ENCODE measurements at places on chromosomes 6 and 20. TPM values are rescaled to one million over a fixed set of nuclear protein-coding genes. Genes with fewer than 3 reads are reported as not detected.

GRCh38 chr20:8152183-8152582 lies 20.1 kb downstream of the PLCB1 start:
- H3K27me3 ChIP-seq = no peaks in the 10 kb centered on the region
- H3K4me3 ChIP-seq = no peak overlapping the region
- H3K4me1 ChIP-seq = peaks cover 53% of the 10 kb centered on the region

DNA sequence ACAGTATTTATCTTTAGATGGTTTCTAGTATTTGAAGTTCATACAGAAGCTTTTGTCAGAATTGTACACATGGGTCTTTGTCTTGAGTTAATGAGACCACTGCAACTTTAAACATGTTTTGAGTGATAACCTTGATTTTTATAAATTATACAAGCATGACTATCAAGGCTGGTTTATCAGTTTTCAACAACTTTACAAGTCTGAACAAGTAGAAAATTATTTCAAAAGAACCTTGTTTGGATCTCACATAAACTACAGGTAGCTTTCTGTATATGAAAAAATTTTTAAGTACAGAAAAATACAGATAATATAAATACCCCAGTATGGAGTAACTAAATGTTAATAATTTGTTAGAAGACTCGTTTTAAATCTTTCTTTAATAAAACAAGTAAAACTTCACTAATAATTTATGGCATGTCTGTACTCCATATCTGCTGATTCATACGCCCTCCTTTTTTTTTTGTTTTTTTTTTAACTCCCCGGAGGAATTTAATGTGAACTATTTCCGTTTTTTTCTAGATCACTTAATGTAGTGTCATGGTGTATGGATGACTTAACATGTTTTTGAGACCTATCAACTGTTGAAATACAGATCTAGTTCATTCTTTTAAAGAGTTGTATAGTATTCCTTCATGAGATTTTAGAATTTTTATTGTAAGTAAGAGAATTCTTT lies 18.3 kb downstream of the VAPB start:
- H3K36me3 ChIP-seq = peaks cover 4% of the 10 kb centered on the region
- H3K4me3 ChIP-seq = no peak overlapping the region
- no peaks in the 10 kb centered on the region for H3K27me3 ChIP-seq
- peaks cover 40% of the 10 kb centered on the region for H3K4me1 ChIP-seq

GRCh38 chr6:119157506-119157815 lies 79.0 kb upstream of the FAM184A start:
- no peak for DNase-seq
- H3K36me3 ChIP-seq = no peaks in the 10 kb centered on the region
- no peak overlapping the region for H3K27ac ChIP-seq
- no peaks in the 10 kb centered on the region for H3K4me1 ChIP-seq

- H3K4me3 ChIP-seq = no peak overlapping the region
- H3K27me3 ChIP-seq = no peaks in the 10 kb centered on the region
- H3K36me3 ChIP-seq = peaks cover 3% of the 10 kb centered on the region
- no peak for DNase-seq
- H3K27ac ChIP-seq = no peak overlapping the region
Measured at GRCh38 chr6:143271024-143271423, 179.5 kb downstream of the ADAT2 start.

- no peak overlapping the region for H3K4me3 ChIP-seq
- H3K27ac ChIP-seq = no peak overlapping the region
- no peaks in the 10 kb centered on the region for H3K36me3 ChIP-seq
- no peaks in the 10 kb centered on the region for H3K27me3 ChIP-seq
Measured at GRCh38 chr6:51737580-51738360, 349.6 kb downstream of the PKHD1 start.

GRCh38 chr6:3965071-3965718 lies 113.7 kb downstream of the FAM217A start:
- no peaks in the 10 kb centered on the region for H3K4me1 ChIP-seq
- H3K4me3 ChIP-seq = no peak overlapping the region
- no peak for DNase-seq
- H3K27ac ChIP-seq = no peak overlapping the region
- H3K36me3 ChIP-seq = no peaks in the 10 kb centered on the region

- H3K4me3 ChIP-seq = no peak overlapping the region
- peaks cover 6% of the 10 kb centered on the region for H3K36me3 ChIP-seq
- no peaks in the 10 kb centered on the region for H3K27me3 ChIP-seq
Measured at GRCh38 chr6:156791320-156791850, 14.2 kb downstream of the ARID1B start.

DNA sequence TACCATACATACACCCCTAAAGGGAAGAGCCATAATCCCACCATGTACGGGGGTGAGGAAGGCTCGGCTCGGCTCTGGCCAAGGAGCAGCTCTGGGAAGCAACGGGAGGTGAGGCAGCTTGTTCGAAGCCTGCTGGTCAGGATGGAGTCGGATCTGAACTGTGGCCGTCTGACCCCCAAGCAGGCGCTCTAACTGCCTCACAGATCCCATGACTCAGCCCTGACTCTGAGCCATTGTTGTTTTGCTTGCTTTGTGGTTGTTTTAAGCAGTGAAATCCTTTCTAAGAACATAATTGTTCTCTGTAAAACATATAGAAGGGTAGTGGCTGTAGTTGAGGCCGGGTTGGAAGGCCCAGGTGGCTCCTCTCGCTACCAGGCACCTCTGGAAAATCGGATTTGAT lies 10.9 kb downstream of the C6orf132 start:
- no peak overlapping the region for H3K27ac ChIP-seq
- no peaks in the 10 kb centered on the region for H3K36me3 ChIP-seq
- H3K4me1 ChIP-seq = peaks cover 3% of the 10 kb centered on the region
- H3K4me3 ChIP-seq = no peak overlapping the region

- no peak overlapping the region for H3K27ac ChIP-seq
- no peaks in the 10 kb centered on the region for H3K36me3 ChIP-seq
- DNase-seq = no peak
- H3K27me3 ChIP-seq = peaks cover 1% of the 10 kb centered on the region
- H3K4me3 ChIP-seq = no peak overlapping the region
Measured at GRCh38 chr20:9543214-9543613, 28.8 kb downstream of the LAMP5 start.

DNA sequence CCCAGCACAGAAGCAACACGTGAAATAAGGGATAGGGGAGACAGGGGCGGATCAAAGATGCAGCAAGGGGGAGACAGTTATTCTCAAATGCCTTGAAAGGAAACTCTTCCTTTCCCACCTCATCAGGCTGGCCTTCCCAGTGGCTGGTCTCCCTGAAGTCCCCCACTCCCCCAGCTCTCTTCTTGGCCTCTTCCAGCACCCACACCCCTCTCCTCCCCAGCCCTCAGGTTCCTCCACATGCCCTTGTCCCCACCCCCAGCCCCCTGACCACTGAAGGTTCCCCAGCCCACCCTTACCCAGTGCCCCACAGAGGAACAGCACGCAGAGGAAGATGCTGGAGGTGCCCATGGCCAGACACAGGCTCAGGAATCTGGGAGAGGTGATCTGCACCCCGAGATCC lies 1.7 kb upstream of the LY6G6D start:
- no peak overlapping the region for H3K4me3 ChIP-seq
- H3K4me1 ChIP-seq = peaks cover 14% of the 10 kb centered on the region
- no peak overlapping the region for H3K27ac ChIP-seq
- H3K27me3 ChIP-seq = no peaks in the 10 kb centered on the region
- H3K36me3 ChIP-seq = no peaks in the 10 kb centered on the region

- H3K27me3 ChIP-seq = peaks cover 2% of the 10 kb centered on the region
- H3K4me3 ChIP-seq = no peak overlapping the region
- DNase-seq = no peak
- no peak overlapping the region for H3K27ac ChIP-seq
- no peaks in the 10 kb centered on the region for H3K36me3 ChIP-seq
Measured at GRCh38 chr6:125584468-125584939, 164.9 kb upstream of the HEY2 start.

DNA sequence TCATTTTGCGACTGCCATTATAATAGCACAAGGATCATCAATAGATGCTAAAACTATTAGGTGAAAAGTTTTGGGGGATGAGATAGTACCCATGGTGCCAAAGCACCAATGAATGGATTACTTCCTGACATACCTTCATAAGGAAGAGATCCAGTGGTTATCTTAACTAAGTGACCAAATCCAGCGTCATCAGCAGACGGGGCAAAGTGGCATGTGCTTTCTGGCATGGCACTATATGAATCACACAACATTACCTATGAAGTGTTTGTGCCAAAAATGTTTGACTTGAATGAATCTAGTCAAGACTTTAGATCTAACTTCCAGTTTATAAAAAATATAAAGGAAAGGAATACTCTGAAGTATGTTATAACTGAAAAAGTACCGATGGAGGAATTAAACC lies 10.8 kb downstream of the TRIM26 start:
- H3K4me3 ChIP-seq = no peak overlapping the region
- peaks cover 37% of the 10 kb centered on the region for H3K4me1 ChIP-seq
- H3K27me3 ChIP-seq = no peaks in the 10 kb centered on the region
- no peak overlapping the region for H3K27ac ChIP-seq
- no peak for DNase-seq

DNA sequence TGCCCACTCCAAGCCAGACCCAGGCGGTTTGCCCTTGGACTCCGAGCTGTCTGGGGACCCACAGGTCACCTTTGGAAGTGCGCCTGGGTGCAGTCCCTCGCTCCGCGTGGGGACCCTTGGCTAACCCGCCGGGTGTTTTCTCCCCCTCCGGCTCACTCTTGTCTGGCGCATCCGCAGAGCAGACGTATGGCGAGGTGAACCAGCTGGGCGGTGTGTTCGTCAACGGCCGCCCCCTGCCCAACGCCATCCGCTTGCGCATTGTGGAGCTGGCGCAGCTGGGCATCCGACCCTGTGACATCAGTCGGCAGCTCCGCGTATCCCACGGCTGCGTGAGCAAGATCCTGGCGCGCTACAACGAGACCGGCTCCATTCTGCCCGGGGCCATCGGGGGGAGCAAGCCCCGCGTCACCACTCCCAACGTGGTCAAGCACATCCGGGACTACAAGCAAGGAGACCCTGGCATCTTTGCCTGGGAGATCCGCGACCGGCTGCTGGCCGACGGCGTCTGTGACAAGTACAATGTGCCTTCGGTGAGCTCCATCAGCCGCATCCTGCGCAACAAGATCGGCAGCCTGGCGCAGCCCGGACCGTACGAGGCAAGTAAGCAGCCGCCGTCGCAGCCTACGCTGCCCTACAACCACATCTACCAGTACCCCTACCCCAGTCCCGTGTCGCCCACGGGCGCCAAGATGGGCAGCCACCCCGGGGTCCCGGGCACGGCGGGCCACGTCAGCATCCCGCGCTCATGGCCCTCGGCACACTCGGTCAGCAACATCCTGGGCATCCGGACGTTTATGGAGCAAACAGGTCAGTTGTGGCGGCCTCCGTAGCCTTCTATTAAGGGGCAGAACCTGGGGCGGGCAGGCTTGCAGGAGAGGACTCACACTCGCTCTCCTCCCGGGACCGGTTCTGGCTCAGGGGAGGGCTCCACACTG lies 1.1 kb downstream of the PAX1 start:
- H3K4me3 ChIP-seq = no peak overlapping the region
- H3K27ac ChIP-seq = no peak overlapping the region
- H3K27me3 ChIP-seq = peaks cover 79% of the 10 kb centered on the region
- no peaks in the 10 kb centered on the region for H3K36me3 ChIP-seq
- peaks cover 3% of the 10 kb centered on the region for H3K4me1 ChIP-seq

- peaks cover 2% of the 10 kb centered on the region for H3K36me3 ChIP-seq
- peaks cover 51% of the 10 kb centered on the region for H3K4me1 ChIP-seq
- H3K27me3 ChIP-seq = no peaks in the 10 kb centered on the region
- DNase-seq = no peak
- H3K27ac ChIP-seq = peak overlapping the region; percentile 97
Measured at GRCh38 chr6:134249759-134250602, 67.9 kb downstream of the SGK1 start.

- H3K27ac ChIP-seq = no peak overlapping the region
- peaks cover 32% of the 10 kb centered on the region for H3K27me3 ChIP-seq
- peak overlapping the region; percentile 12 for H3K4me3 ChIP-seq
- H3K36me3 ChIP-seq = no peaks in the 10 kb centered on the region
- DNase-seq = no peak
Measured at GRCh38 chr6:3749977-3750316, 1.6 kb downstream of the PXDC1 start.

GRCh38 chr6:149247385-149247763 lies 70.1 kb upstream of the TAB2 start:
- DNase-seq = no peak
- no peaks in the 10 kb centered on the region for H3K36me3 ChIP-seq
- no peak overlapping the region for H3K4me3 ChIP-seq
- H3K27me3 ChIP-seq = no peaks in the 10 kb centered on the region

GRCh38 chr20:50799176-50799889 lies 4.5 kb downstream of the BCAS4 start:
- peaks cover 24% of the 10 kb centered on the region for H3K4me1 ChIP-seq
- no peak overlapping the region for H3K4me3 ChIP-seq
- no peak for DNase-seq
- H3K36me3 ChIP-seq = peaks cover 3% of the 10 kb centered on the region

GRCh38 chr6:138986578-138986977 lies 1.5 kb downstream of the REPS1 start:
- DNase-seq = no peak
- H3K27ac ChIP-seq = peak overlapping the region; percentile 44
- H3K36me3 ChIP-seq = no peaks in the 10 kb centered on the region
- peak overlapping the region; percentile 74 for H3K4me3 ChIP-seq

DNA sequence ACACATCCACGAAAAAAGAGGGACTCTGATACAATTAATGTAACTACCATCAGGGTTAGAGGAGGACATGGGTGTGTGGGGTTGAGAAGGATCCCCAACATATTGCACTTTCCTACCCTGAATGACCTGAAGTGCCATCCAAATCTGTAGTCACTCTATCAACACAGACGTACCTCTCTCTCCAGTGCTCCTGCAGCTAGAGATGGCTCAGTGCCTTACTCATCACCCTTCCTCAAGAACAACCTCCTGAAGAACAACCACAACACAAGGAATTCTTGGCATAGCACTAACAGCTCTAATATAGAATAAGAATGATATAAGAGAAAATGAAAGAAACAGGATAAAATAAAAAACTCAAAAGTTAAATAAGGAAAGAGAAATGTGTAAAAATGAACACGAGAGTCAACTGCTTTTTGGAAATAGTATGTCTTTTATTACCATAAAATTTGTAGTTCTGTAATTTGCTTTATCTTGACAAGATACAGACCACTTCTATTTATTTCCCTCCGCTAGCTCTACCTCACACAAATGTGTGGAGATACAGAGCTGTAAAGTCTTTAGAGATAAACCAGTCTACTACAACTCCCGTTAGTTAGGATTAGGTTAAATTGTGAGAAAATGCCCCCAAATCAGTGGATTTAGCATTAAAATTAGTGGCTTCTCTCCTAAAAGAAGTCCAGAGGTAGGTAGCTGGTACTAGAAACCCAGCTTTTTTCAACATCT lies 63.9 kb downstream of the REV3L start:
- peaks cover 30% of the 10 kb centered on the region for H3K4me1 ChIP-seq
- no peak overlapping the region for H3K27ac ChIP-seq
- no peaks in the 10 kb centered on the region for H3K27me3 ChIP-seq
- DNase-seq = no peak
- H3K4me3 ChIP-seq = no peak overlapping the region

DNA sequence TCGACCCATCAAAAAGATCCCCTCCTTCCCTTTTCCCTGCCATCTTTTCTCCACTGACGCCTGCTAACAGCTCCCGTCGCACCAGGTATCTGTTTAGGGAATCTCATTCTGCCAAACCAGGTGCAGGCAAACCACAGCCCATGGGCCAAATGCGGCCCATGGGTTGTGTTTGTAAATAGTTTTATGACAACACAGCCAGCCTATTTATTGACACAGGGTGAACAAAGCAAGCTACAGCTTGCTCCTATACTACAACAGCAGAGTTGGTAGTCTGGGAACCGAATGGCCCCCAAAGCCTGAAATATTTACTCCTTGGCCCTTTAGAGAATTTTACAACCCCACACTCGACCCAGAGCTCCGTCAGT lies 16.4 kb downstream of the NFATC2 start:
- H3K27ac ChIP-seq = peak overlapping the region; percentile 99
- peaks cover 58% of the 10 kb centered on the region for H3K36me3 ChIP-seq
- H3K4me3 ChIP-seq = peak overlapping the region; percentile 74
- peaks cover 77% of the 10 kb centered on the region for H3K4me1 ChIP-seq

Gene ZNF391
- total RNA-seq = 4.5 TPM

Gene SCUBE3
- total RNA-seq = not detected

Gene SPATA25
- total RNA-seq = 0.58 TPM

Gene UNC5CL
- 2.6 TPM for total RNA-seq

Gene RSPO3
- not detected for total RNA-seq

Gene EMILIN3
- total RNA-seq = not detected

Gene MDFI
- not detected for total RNA-seq
